Amygdala (tissue), 56 donors: ENCODE measurements at places on chromosomes 16 and 17.
A peak's percentile ranks its signal among the peaks of the same experiment; 100 is the strongest.

GRCh38 chr17:38621538-38621937, 15.8 kb upstream of the SRCIN1 start:
- no peak for DNase-seq

GRCh38 chr17:12438813-12439586, 226.7 kb upstream of the MYOCD start:
- no peak for DNase-seq

GRCh38 chr17:17570140-17570797, 21.2 kb downstream of the PEMT start:
- DNase-seq: no peak

- no peak for DNase-seq
Observed at GRCh38 chr17:39753514-39754160, 15.9 kb downstream of the GRB7 start.

GRCh38 chr17:64424324-64424849, 24.5 kb upstream of the MILR1 start:
- DNase-seq: no peak

DNA sequence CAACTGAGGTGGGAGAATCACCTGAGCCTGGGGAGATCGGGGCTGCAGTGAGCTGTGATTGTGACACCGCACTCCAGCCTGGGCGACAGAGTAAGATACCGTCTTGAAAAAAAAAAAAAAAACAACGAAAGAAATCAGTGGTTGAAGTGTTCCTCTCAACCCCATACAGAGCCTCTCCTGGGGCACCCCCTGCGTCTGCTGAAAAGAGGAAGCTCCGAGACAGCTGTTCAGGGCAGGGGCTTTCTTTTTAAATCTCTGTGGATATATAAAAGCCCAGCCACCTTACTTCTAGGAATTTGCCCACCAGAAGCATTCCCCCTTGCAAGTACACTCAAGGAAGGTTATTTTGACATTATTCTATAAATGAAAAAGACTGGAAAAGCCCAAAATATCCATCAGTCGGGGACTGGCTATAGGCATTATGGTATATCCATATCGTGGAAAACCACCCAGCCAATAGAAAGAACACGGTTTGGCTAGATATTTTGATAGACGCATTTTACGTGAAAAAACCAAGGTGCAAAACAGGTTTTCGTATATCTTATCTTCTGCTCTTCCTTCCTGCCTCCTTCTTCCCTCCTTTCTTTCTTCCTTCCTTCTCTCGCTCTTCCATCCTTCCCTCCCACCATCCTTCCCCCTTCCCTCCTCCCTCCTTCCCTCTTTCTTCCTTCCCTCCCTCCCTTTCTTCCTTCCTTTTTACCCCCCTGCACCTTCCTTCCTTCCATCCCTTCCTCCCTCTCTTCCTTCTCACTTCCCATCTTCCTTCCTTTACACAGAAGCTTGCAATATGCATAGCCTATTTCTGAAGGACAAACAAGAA, 9.2 kb upstream of the CCL22 start:
- DNase-seq: no peak

- no peak for DNase-seq
Observed at GRCh38 chr17:52827526-52827925, 669.0 kb upstream of the CA10 start.

DNA sequence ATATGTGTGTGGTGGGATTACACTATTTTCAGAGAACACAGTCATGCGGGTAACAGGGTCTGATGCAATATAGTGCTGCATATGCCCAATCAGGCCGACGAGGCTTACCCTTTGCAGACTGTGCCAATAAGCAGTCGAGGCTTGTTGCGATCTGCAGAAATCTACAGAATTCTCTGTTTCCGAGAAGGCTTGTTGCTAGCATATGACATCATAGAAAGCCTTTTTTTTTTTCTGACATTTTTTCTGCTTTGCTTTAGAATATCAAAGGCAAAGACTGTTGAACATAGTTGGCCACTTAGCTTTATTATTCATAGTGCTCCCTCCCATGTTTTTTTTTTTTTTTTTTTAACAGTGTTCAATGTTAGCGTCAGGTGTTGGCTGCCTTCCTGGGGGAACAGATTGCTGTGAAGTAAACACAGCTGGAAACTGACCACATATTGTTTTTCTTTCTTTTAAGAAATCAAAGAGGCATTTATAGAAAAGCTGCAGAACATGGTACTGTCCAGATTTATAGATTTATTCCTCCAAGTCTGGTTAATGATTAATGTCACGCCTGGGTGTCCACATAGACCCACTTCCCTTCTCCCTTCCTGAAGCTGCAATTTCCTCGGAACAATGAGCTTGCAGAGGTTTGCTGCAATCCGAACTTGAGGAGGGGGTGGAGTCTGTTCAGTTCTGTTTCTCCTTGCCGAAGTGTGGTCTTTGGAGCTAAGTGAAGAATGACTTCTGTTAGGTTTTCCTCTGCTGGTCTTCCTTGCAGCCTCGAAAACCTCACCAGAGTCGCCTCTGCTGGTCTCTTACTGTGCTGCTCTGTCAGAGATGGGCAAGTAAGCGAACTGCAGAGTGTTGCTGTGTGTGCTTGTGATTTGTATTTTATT, 87.3 kb downstream of the MAP2K6 start:
- DNase-seq: no peak

DNA sequence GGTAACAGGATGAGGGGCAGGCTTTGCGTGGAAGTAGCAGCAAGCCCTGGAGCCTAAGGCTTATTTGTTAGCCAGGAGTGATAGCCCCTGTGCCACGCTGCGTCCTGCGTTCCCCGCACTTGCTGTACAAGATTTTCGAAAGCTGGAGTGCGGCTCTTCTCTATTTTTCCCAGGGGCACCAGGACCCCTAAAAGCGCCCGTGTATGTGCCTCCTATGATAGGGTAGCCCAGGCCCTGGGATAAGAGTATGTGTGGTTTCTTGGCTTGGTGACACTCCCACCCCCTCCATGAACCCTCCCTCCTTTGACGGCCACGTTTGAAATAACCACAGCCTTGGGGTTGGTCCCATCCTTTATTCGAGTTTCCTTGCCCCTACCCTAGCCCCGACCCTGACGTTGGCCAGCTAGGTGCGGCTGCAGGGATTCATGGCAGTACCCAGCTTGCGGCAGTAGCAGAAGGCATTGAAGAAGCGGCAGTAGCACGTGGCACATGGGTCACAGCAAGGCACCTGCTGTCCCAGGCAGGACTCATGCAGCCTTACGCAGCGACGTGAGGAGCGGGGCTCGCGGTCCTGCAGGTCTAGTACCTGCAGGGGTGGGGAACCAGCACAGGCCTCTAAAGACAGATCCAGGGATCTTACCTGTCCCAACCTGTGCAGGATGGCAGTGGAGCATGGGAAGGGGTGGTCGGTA, 968 bp downstream of the AGRP start:
- DNase-seq: no peak

- no peak for DNase-seq
Observed at GRCh38 chr16:21283521-21284289, 5.6 kb upstream of the CRYM start.

- no peak for DNase-seq
Observed at GRCh38 chr17:78399693-78400144, 21.3 kb downstream of the PGS1 start.

DNA sequence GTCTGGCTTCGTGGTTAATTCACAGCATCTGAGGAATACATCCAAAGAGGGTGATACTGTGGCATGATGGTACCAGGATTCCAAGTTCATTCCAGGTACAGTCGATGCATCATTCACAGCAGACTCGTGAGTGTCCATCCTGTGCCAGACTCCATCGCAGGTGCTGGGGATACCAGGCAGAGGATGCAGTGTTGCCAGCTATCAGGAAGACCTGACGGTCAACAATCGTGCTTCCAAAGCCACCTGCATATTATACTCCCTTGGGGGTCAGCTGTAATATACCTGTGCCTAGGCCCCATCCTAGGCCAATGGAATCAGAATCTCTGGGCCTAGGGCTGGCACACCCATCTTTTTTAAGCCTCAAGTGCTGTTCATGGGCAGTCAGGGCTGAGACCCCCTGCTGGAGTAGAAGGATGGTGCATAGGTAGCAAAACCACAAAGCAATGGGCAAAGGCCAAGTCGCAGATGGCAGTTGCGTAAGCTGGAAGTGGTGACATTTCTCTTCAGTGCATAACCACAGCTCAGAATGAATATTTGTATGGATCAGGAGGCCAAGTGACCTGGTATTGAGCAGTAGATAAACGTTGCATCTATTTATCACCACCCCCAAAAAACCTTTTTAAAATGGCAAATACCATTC, 42.9 kb upstream of the C16orf78 start:
- no peak for DNase-seq

DNA sequence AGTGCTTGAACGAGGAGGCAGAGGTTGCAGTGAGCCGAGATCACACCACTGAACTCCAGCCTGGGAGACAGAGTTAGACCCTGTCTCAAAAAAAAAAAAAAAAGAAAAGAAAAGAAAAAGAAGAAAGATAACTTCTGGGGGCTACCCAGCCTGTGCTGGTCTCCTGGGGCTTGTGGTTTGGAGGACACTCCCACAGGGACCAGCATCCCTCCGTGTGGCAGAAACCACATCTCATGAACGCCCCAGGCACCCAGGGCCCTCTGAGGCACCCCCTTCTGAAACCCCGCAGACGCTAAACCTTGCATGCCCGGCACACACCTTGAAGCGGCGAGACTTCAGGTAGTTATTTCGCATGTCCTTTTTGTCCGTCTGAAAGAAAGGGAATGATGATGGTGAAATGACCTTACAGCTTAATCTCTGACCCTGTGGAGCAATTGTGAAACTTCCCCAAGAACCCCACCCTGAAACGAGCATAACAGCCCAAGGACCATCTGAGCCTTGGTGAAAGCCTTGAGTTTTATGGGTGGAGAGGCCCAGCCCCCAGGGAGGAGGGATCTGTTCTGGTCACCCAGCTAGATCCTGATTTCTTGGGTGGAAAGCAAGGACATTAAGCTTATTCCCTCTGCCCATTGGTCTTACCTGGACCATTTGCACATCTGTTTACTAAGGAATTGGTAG, 55.0 kb downstream of the CNGB1 start:
- DNase-seq: no peak

- DNase-seq: no peak
Observed at GRCh38 chr17:66829386-66829864, 5.5 kb upstream of the CACNG5 start.

DNA sequence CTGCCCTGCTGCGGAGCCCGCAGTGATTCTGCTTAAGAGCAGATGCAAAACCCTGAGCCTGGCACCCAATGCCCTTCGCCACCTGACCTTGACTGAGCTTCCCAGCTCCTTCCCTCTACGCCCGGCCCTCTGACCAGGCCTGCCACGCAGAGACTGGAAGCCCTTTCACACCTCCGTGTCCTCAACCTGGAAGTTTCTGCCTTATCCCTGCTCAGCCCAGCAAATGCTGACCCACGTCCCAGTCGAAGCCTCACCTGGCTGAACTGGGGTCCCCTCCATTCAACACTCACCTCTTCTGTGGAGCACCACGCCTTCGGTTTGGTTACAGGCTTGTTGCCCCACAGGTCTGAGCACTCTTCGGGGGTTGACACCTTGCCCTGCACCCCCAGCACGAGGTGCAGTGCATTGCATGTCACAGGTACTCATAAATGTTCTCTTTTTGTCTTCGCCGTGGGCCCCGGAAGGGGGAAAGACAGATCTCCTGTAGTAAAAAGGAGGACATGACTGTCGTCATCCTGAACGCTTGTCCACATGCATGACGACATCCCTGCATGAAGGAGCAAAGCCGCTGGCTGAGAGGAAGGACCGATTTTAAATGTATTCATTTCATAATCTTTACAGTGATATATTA, 153.6 kb upstream of the TNRC6C start:
- DNase-seq: no peak

- no peak for DNase-seq
Observed at GRCh38 chr16:19837984-19838707, 46.5 kb downstream of the GPRC5B start.

DNA sequence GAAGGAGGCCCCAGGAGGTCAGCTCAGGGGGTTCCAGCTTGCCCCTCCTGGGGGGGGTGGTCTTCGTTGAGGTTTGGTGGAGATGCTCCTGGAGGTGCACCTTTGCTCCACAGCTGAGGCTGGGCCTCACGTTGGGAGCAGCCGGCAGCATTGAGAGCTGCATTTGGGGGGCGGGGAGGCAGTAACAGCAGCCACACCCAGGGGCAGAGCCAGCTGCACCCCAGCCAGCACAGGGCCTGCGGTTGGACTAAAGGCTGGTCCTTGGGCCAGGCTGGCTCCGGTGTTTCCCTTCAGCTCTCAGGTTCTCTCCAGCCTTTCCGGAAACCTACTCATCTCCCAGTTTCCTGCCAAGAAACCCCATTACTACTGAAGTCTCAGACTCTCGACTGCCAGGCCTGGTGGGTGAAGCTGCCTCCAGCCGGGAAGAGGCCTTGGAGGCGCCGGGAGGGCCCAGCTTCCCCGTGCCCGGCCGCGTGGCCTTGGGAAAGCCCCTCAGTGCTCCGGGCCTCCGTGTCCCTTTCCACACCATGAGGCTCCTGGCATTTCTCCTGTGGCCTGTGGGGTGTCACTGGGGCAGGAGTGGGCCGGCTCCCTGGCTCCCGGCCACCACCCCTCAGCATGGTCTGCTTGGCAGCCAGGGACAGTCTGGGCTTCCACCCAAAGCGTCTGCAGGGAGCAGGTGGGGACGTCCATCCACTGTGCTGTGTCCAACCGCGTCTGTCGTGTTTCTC, 14.0 kb upstream of the BAIAP2 start:
- peak; percentile 33 for DNase-seq

GRCh38 chr17:61280851-61281250, 118.8 kb upstream of the TBX2 start:
- no peak for DNase-seq

GRCh38 chr17:80023481-80024205, 12.0 kb downstream of the TBC1D16 start:
- DNase-seq: no peak

DNA sequence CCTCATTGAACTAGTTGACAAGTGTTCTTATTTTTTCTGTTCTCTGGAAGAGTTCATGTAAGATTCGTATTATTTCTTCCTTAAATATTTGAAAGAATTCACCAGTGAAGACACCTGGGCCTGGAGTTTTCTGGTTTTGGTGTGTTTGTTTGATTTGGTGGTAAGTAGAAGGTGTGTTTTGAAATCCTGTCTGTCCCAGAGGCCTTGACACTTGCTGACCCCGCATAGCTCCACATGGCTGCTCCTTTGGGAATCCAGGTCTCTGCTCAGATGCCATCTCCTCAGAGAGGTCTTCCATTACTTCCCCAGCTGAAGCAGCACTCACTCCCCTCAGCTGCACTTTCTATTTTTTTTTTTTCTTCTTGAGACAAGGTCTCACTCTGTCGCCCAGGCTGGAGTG, 5.7 kb upstream of the NUP93 start:
- no peak for DNase-seq

DNA sequence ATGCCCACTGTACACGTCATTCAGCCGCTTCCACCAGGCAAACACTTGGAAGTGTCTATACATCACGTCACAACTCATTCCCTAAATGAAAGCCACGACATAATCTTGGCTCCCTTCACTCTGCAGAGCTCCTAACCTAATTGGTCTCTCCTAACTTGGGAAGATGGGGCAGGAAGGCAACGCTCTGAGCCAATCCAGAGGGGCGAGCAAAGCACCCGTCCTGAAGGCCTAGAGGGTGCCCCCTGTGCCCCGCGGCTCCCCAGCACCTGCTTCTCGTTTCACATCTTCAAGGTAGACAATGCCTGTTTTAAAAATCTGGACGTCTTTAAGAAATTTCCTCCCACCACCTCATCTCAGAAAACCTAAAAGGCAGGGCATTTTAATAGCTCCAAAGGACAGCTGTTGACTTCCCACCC, 1.0 kb downstream of the CSNK2A2 start:
- DNase-seq: no peak

- DNase-seq: no peak
Observed at GRCh38 chr17:71251951-71252350, 868.9 kb upstream of the SOX9 start.
